Activated CD4-positive, alpha-beta T cell treated with anti-CD3 and anti-CD28 coated beads, Interleukin-2, amount 50 U/mL, for 48 hours (primary cell): ENCODE measurements at places on chromosomes 7 and 10.
A peak's percentile ranks its signal among the peaks of the same experiment; 100 is the strongest.

- DNase-seq = no peak
These were observed 21.1 kb downstream of the KNDC1 start for GRCh38 chr10:133180965-133181639.

DNA sequence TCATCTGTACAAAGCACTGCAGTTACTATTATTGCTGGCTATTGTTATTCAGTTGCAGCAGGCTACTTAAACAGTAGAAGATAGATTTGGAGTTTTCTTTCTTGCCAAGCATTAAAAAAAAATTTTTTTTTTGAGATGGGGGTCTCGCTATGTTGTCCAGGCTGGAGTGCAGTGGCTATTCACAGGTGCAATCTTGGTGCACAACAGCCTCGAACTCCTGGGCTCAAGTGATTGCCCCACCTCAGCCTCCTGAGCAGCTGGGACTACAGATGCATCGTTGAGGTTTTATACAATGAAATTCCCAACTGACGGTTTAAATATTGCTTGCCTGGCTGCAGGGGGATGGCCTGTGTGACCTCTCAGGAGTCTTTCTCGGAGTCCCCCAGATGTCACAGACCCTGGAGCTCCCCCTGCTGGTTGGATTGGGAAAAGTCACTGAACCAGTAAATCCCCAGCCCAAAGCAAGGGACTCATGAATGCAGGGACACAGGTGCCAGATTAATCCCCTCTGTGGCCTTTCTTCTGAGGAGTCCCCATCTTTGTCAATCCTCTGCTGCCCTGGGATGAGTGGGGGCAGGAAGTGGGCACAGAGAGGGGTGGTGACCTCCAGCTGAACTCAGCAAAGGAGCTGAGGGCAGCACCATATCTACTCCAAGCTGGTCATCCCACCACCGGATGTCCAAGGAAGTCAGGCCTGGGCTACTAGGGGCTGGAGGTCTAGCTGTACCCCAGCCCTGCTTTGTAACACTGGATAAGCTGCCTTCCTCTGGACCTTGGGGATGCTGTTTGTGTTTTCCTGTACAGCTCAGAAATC, 149.6 kb downstream of the C10orf105 start:
- peak; percentile 87 for DNase-seq

DNA sequence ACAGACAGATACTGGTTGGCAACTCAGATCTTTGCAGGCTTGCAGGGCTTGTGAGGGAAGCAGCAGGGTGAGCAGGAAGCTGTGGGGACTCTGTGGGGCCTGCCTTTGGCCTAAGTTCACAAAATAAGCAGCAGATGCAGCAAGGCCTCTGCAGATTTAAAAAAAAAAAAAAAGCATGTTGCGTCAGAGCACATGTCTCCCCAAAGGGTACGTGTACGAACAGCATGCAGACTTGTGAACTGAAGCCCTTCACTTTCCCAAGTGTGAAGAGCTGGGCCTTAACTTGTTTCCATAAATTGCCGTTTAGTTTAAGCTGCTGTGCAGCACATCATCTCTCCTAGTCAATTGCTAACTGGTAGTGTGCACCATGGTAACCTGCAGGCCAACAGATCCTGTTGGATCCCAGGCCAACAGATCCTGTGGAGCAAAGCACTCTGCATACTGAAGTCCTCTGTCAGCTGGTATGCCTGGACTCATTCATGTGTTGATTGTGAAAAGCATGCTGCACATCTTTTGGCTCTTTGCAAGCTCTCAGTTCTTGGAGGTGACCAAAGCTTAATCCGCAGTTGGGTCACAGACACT, 10.8 kb upstream of the XPNPEP1 start:
- DNase-seq = peak; percentile 15

DNA sequence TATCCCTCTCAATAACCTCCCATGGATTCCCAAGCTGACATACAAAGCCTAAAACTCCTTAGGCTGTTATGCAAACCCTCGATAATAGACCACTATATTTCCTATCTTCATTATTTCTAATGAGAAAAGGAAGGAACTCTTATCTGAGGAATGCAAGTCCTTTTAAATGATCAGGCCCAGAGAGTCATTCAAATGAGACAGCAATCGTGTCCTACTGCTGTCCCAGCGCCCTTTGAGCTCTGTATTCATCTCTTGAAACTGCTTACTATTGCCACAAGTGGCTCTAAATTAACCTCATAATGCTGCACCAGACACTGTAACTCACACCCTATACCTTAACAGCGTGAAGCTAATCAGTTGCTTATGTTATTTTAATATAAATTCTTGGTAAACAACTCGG, 182.1 kb upstream of the NAMPT start:
- no peak for DNase-seq

- DNase-seq = no peak
These were observed 17.2 kb downstream of the SAP25 start for GRCh38 chr7:100556541-100556940.

GRCh38 chr7:129740574-129741410, 129.3 kb downstream of the NRF1 start:
- DNase-seq = no peak

DNA sequence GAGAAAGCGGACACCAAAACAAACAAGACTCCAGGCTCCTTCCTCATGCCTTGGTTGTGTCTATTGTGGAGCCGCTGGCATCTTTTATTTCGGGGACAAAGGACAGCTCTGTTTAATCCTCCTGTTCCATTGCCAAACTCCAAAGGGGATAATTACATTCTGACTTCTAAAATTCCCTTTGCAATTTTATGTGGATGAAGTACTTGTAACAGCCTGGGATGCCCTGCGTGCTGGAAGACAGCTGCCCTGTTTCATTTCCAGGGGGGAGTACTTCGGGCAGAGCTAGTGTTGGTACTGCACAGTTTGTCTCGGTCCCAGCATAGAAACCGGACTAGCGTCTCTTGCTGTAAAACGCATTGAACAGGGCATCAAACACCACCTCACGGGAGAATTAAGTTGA, 90.9 kb downstream of the BAMBI start:
- no peak for DNase-seq

- DNase-seq = no peak
These were observed 40.5 kb downstream of the HTR7 start for GRCh38 chr10:90817128-90817889.

DNA sequence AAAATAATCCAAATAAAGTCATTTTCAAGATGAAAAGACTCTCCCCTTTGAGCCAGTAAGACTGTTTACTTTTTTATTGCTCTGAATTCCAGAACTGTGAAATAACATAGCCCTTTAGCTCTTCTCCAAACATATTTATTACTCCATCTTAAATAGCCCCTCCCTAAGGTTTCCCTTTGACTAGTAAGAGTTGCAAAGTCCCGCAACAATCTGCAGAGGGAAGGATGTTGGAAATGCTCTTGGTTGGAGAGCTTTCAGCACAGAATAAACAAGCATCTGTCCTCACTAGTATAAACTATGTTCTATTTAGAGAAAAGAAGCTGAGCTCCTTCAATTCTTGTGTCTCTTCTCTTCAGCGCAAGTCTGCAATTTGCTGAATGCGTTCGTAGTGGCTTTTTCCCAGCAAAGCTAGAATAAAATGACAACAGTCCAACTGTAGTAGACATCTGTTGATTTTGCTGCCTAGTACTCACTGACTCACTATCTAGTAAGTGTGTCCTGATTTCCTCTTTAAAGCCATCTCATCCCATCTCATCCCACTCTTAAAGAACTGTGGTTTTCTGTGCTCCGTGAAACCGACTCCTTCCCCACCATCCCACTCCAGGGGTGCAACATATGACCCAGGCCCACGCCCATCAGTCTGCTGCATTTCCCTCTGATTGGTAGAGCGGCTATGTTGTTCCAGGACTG, 104.0 kb downstream of the FAM107B start:
- DNase-seq = no peak

DNA sequence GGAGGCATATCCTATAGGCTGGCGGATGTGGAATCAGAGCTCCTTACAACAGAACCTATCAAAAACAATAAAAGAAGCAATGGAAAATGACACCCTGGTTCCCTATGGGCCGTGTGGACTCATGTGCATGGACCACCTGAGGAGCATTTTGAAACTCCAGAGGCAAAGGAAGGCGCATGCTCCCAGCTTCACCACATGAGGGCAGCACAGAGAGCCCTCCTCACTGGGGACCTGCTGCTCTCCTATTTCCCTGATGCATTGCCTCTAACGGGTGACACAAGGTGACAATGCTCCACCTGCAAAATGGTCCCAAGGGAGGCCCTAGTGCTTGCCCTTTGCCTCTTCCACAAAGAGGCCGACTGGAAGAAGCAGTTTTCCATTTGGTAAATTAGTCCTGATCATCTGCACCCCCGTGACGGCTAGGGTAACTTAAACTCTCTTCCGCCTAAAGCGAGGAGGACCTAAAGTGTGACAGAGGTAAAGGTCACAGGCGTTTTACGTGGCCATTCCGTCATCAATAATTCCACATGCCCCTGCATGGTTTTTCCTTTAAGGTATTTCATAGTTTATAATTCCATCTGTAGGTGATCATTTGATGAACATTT, 67.7 kb downstream of the GPAM start:
- peak; percentile 41 for DNase-seq

GRCh38 chr7:112360681-112361080, 89.6 kb upstream of the IFRD1 start:
- DNase-seq = no peak

DNA sequence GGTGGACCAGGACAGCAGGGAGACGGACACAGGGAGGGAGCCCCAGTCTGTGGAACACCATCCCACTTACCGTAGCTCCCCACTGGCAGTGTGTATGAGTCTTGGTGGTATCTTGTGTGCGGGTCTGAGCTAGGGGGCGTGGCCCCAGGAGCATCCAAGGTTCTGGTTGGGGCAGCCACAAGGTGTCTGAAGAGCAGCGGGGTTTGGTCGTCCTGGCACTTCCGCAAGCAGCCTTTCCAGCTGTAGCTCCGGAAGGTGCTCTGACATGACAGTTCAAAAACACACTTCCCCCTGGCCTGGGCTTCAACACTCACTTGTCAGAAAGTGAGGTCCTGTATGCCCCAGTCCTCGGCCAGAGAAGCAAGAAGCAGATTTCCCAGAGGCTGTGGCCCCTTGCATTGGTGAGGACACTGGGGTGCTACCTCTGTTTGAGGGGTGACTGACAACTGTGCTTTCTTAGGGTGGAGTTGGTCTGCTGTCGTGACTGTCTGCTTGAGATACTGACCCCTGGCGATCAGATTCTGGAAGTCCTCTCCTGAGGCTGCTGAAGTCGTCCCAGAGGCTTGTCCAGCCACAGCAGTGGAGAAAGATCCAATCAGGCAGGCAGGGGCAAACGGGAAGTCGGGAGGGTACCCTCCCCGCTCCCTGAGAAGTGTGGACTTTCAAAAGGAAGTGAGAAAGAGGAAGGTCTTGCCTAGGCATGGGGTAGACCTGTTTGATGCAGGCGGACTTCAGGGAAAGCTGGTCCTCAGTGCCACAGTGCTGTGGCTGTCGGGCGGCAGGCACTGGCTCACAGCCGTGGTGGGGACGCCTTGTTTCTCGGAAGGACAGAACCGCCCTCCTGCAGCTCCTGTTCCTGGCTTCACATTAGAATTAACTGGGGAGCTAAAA, 51.4 kb upstream of the PFKFB3 start:
- peak; percentile 46 for DNase-seq

DNA sequence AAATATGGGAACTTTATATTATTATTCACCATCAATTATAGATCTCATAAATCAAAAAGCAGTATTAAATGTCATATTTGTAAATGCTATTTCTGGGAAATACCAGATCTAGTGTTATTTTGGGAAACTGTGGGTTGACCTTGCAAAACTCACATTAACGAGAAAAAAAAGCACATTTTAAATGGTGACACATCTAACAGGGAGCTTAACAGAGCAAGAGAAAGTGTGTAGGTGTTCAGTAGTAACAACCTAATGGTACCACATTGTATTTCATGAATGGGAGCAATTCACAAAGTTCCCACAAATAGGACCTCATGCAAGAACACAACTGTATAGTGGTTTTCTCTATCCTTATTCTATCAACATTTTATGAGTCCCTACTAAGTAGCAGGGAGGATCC, 26.2 kb upstream of the HDAC9 start:
- DNase-seq = no peak
